Naive thymus-derived CD4-positive, alpha-beta T cell (primary cell): ENCODE measurements at places on chromosomes 11 and 22.
A peak's percentile ranks its signal among the peaks of the same experiment; 100 is the strongest.

DNA sequence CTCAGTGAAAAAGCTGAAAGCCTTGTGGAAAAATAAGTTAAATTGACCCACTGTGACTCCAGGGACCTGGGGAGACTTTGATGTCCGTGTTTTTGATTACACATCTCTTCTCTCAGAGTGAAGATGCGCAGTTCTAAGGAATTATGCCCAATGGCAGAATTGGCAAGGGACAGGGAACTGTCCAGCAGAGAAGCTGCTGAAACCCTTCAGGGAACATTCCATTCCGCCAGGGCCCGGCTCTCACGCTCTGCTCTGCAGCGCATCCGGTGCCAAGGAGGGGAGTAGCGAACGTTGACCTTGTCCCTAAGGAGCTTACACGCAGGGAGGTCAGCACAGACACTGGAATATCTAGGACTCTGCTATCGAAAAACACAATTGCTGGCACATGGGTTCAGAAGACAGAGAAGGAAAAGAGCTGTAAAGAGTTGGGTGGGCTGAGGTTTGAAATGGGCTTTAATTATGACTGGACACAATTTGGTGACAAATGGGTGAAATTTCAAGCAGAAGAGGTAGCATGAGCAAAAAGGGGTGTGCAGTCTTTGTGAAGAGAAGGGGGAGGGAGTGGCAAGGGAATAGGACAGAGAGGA, 64.5 kb upstream of the B3GAT1 start:
- no peak for DNase-seq

GRCh38 chr11:118042796-118043195, 34.1 kb upstream of the TMPRSS4 start:
- peak; percentile 51 for DNase-seq

- DNase-seq, result no peak
These were observed 2.8 kb downstream of the PARVB start for GRCh38 chr22:44026630-44027511.

DNA sequence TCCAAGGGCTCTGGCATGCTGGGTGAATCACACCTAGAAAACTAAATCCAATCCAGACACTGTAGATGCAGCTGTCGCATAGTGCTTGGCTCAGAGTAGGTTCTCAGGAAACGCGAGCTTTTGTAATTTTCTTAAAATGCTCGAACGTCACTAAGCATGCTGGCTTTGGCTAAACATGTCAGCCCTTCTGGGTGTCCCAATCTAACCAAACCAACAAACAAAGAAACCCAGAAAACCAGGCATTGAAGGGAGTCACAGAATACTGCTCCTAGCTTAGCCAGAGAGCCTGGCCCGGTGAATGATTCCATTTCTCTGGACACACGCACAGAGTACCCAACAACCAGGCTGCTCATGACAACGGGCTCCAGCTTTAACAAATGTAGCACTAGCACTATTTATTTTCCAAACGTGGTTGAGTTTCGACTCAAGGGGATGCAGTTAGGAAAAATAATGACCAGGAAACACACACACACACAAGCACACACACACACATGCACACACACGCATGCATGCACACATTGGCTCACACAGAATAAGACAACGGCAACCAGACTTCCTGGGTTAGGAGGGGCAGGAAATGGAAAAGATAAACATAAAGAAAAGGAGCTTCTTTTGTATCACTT, 492.6 kb downstream of the MIAT start:
- no peak for DNase-seq

GRCh38 chr11:3609416-3610265, 32.2 kb downstream of the ART5 start:
- peak; percentile 39 for DNase-seq

DNA sequence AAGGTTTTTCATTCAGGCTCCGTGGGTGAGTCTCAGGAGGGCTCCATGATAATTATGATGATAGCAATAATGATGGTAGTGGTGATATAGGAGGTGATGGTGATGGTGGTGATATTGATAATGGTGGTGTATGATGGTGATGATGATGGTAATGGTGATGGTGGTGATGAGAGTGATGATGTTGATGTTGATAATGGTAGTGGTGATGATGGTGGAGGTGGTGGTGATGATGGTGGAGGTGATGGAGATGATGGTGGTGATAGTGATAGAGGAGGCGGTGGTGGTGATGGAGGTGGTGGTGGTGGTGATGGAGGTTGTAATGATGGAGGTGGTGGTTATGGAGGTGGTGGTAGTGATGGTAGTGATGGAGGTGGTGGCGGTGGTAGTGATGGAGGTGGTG, 79.4 kb downstream of the MPPED1 start:
- no peak for DNase-seq

DNA sequence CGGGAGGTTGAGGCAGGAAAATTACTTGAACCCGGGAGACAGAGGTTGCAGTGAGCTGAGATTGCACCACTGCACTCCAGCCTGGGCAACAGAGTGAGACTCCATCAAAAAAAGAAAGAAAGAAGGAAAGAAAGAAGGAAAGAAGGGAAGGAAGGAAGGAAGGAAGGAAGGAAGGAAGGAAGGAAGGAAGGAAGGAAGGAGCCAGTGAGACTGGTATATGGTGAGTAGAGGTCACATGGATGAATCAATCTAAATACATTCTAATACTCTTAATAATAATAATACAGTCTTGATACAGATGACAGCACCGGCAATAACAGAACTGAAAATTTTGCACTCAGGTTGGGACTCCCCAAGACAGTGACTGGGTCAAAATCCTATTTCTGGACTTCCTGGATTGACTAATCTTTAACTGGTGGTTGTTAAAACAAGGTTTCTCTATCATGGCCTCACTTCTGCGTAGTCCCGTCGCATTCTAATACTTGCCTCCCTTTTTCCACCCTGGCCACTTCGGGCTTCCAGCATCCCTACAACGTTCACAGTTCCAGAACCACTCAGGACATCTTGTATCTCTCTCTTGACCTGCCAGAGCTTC, 53.5 kb upstream of the EIF3M start:
- DNase-seq, result no peak

- DNase-seq, result no peak
These were observed 46.0 kb upstream of the HIPK3 start for GRCh38 chr11:33211153-33211552.

- no peak for DNase-seq
These were observed 60.3 kb downstream of the MTMR2 start for GRCh38 chr11:95863486-95864140.

- no peak for DNase-seq
These were observed 1.7 kb upstream of the MRTFA start for GRCh38 chr22:40638261-40638660.

DNA sequence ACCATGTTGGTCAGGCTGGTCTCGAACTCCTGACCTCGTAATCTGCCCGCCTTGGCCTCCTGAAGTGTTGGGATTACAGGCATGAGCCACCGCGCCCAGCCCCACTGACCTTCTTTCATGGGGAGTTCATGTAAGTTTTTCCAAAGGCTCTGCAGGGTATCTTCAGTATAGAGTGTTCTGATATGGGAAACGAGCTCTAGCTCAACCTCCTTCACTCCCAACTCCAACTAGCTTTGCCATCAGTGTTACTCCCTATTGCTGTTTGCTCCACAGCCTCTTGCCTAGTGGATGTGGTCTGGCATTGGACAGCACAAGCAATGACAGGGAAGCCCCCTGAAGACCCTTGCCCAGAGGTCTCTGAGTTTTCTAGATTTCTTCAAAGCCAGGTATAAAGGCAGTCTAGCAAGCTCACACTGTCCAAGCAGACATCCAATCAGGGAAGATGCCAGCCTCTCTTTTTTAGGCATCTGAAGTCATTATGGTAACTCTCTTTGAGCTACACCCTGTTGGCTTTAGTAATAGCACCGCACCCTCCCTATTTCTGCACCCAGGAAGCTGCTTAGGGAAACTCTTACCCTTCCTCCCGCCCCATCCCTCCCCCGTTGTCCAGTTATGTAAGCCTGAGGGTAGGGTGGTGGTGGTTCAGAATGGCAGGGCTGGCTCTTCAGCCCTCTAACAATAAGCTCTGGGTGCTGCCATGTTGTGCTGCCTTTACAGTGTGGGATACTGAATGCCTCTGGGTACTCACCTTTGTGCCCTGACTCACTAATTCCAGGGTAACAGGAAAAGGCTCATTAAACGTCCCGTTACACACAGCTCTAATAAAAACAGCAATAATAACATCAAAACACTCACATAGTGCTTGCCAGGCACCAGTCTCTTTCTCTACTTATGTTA, 41.4 kb upstream of the CLDN5 start:
- DNase-seq, result no peak

GRCh38 chr11:19160847-19161246, 40.9 kb downstream of the CSRP3 start:
- no peak for DNase-seq

DNA sequence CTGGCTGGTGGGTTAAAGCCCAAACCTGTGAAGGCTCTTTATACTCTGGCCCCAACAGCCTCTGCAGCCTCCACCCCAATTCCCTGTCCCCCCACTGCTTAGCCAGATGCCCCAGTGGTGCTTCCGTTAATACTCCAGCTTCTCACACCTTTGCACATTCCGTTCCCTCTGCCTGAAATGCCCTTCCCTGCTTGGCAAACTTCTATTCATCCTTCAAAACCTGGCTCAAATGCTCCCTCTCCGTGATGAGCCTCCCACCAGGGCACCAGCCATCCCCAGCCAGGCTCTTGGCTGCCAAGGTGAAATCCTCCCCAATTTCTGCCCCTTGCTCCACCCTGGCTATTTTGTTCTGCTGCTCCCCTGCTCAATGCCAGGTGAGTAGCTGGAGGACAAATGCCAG, 12.5 kb upstream of the FADS3 start:
- no peak for DNase-seq
